Right renal pelvis (tissue), 4 donors: ENCODE measurements at places on chromosomes 3 and 15.

DNA sequence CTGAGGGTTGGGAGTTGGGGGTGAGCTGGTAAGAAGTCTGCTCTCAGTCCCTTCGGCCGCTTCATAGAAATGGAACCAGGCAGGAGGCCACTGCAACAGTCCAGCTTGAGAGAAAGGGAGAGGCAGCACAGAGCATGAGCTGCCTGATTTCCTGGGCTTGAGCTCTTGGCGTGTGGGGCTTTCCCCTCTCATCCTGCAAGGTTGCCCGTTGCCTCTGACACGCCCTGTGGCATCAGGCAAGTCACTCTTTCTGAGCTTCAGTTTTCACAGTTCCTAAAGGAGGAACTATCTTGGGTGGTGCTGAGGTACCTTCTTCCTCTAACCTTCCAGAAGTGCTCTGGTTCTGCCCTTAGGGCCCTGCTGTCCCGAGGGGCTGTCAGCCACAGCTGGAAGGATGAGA, 4.9 kb downstream of the MESP2 start:
- DNase-seq, result no peak

DNA sequence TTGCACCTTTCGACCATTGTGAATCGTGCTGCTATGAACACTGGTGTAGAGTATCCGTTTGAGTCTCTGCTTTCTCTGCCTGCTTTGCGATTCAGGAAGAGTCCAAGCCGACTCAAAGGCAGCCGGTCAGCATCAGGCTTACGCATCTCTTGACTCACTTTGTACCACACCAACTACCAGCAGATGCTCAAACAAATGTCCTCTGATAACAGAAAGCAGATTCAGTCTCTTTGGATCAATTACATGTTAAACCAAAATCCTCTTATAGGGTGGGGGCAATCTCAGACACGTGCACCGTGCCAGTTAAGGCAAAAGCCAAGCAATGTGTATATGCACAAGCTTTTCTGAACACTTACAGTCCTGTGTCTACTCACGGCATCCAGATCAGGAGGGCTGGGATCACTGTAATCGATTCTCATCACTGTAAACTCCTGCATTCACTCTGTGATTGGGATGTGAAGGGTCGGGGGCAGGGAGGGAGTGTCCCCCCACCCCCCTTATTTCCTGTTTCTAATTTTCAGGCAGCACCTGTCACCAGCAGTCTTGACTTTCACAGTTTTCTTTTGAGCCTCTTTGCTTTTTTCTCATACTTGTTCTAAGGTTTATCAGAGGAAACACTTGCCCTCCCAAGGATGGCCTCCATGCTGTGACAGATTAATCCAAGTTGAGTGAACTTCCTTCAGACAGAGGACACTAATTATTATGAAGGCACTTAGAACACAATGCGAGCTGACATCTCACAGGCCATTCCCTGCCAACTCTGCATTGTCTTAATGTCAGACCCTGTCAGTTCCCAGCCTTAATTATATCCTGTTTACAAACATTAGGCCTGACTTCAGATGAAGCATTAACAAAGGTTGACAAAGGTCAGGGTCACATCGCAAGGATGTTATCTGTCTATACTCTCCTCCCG, 153.5 kb downstream of the MECOM start:
- DNase-seq, result no peak

DNA sequence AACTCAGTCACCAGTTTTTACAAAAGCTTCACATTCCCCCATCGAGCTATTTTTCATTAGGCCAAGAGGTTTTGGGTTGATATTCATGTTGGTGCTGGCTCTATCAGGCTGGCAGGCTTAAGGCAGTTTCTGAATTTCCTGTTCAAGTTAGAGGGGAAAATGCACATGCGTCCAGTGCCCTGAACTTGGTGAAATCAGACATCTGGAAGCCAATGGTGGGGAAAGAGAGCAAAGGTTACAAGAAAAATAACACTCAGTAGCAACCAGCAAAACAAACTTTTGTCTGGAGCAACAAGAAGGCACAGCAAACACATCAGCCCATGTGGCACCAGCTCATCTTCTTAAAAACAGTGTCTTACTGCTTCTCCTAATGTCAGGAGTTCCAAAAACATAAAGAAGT, 155.6 kb upstream of the TSC22D2 start:
- DNase-seq, result no peak

DNA sequence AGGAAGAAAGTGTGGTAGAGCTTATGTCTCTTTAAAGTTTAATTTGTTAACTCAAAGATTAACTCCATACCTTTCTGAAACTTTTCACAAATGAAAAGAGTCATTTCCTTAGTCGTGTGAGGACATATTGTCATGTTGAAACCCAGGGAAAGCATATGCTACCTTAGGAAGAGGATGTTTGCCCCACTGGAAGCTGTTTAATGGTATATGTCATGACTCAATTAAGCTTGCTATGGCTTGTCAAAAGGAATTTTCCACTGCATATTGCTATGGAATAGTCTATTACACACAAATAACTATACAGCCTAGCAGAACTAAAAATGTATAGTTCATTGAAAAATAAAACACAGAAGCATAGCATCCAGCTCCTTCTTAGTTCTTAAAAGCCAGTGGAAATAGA, 69.9 kb downstream of the NSUN3 start:
- no peak for DNase-seq

DNA sequence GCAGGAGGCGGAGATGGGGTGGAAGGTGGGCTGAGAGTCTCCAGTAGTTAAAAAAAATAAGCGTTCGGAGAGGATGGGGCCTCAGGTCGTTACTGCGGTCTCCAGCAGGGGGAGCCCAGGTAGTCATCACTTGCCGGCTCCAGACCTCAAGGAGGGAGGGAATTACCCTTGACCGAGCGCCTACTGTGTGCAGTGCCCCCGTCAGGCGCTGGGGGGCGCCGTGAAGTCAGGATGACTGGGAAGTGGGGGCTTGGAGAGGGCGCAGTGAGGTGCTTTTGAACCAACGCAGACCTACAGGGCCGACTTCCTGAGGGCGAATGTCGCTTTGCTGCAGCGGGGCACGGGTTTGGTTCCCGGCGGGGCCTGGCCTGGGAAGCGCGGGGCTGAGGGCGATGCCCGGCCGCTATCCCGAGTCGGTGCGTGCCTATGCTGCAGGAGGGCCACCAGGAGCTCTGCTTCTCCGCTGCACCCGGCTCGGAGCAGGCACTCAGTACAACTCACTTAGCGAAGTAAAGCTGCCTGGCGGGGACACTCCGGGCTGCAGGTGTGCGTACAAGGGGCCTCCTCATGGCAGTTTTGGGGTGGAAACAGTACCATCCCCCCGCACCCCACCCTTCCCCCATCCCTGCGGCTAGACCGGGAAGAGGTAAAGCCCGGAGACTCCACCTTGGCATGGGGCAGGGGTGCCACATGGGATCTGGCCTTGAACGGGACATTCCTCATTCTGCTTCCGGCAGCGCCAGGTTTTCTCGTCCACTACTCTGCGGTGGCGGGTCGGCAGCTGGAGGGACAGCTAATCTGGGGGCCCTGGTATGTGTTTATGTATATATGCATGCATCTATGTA, 79.8 kb downstream of the RHCG start:
- DNase-seq, result no peak

DNA sequence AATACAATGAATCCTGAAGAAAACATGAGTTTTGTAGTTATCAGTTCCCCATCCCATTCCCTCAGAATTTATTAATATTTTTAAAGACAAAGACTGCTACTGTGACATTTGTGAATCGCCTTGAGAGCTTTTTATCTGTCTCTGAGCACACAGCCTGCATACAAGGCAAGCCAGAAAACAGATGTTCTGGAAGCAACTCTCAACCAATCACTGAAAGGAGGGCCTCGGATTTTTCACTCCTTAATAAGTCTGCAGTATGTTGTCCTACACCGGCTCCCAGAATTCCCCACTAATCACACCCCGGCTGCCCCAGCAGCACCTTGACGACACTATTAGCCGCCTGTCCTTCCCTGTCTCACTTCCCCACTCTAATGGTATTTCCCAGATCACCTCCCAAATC, 138.5 kb downstream of the ZNF621 start:
- DNase-seq, result no peak

GRCh38 chr3:38345879-38346586, 552 bp upstream of the XYLB start:
- DNase-seq, result no peak

DNA sequence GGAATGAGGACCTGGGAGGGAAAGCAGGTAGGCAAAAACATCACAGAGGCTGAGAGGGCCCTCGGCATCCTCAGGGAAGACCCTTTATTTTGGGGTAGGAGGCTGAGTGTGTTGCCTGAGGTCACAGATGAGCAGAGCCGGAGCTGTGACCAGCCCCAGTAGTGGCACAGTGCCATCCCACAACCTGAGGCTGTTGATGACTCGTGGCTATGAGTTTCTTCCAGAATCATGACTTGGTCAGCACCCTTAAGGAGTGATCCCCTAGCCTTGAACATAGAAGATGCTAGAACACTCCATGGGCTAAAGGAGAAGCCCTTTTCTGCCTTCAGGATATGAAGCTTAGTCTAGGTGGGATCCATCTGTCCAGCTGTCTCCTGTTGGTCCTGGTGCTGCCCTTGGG, 19.5 kb upstream of the CXCR6 start:
- DNase-seq, result no peak

GRCh38 chr3:36600404-36600803, 163.9 kb downstream of the DCLK3 start:
- DNase-seq, result no peak

GRCh38 chr3:38687321-38687720, 37.8 kb upstream of the SCN5A start:
- no peak for DNase-seq

DNA sequence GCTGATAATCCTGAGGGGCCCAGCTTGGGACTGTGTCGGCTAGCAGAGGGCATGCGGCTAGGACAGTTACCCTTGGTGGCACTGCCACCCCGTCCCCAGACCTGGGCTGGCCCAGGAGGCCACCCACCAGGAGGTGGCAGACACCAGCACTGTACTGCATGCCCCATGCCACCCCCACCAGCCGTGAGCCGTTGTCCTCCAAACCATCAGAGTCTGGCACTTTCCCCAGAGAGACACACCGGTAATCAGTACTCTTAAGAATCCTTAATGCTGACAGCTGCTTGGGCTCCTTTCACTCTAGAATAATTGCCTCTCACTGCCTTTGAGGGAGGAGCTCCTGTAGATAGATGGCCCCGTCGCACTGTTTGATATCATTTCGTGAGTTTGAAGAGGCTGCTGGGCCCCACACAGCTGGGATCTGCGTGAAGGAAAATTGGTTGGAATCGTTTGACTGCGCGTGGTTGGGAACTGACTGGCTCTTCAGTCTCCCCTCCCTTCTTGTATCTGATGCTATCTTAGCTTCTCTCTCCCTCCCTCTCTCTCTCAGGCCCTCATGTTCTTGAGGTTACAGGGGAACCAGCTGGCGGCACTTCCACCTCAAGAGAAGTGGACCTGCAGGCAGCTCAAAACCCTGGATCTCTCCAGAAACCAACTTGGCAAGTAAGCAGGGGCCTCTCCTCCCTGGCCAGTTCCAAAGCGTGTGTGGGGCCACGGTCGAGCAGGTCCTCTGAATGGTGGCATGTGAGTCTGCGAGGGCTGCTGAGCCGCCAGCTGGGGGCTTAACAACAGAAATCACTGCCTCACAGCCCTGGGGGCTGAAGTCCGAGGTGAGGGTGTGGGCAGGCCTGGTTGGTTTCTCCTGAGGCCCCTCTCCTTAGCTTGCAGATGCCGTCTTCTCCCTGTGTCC, 94.9 kb downstream of the LRRK1 start:
- DNase-seq, result no peak

DNA sequence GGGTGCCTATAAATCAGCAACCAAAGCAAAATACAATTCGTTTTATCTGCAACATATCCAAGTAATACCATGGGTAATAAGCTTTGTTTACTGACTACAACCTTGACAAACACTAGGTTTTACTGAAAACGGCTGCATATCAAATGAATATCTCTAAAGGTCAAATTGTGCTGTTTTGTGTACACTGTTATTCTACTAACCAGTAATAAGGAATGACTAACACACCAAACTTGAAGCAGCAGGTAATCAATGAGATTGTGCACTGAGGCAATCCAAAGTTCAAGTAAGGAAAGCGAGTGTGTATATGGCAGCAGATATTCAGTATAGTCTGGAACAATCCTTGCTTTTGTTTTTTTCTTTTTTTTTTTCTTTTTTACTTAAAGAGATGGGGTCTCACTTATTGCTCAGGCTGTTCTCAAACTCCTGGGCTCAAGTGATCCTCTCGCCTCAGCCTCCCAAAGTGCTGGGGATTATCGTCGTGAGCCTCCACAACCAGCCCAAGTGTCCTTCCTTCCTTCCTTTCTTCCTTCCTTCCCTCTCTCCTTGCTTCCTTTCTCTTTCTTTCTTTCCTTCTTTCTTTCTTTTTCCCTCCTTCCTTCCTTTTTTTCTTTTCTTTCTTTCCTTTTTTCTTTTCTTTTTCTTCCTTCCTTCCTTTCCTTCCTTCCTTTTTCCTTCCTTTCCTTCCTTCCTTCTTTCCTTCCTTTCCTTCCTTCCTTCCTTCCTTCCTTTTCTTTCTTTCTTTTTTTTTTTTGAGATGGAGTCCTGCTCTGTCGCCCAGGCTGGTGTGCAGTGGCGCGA, 34.9 kb downstream of the AP3S2 start:
- DNase-seq, result no peak

GRCh38 chr3:134803051-134803505, 8.0 kb downstream of the EPHB1 start:
- DNase-seq, result no peak

GRCh38 chr3:31559872-31560534, 27.3 kb downstream of the STT3B start:
- DNase-seq, result no peak

DNA sequence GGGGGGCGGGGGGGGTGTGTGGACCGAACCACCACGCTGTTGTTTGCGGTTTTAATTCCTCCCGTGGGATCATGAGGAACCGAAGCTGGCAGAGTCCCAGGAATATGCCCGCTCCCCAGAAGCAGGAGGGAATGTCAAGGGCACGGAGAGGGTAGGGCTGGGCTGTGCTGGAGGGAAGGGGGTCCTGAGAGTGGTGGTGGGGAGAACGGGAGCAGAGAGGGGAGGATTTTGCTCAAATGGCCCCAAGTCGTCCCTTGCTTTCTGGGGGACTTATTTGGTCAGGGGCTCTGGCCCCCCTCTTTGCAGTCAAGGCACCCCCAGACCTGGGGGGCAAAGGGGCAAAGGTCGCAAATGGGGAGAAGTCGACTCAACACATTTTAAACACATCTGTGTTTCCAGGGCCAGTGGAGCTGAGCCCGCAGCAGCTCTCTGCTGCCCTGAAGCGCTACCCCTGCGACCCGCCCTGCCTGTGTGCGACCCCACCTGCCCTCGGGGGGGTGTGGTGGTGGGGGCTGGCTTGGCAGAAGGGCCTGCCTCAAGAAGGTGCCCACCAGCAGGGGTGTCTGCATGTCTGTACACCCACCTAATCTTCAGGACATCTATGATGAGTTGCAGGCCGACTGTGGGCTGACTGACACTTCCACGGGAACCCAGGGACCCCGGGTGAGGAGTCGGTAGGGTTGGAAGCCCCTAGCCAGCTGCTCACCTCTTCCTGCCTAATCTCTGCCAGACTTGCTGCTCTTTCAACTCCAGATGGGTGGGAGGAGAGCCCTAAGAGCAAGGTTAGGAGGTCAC, 602 bp upstream of the ATP2B2 start:
- no peak for DNase-seq

DNA sequence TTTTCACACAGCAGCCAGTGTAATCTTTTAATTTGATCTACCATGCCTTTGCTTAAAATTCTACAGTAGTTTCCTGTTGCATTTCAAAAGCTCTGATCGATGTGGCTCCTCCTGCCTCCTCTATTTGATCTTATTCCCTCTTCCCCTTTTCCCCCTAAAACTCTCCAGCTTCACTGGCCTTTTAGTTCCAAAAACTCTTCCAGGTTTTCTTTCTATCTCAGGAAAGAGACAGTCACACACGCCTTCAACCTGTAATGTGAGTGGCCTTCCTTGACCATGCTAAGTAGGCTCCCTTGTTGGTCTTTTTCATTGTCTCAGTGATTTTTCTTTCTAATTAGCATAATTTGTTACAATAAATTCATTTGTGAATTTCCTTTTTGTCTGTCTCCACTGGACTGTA, 985 bp downstream of the TEX9 start:
- DNase-seq, result no peak
